ENCODE measurements at places on chromosomes 11 and 22.
A peak's percentile ranks its signal among the peaks of the same experiment; 100 is the strongest.

- peak; percentile 70 for DNase-seq
Measured at GRCh38 chr11:14073849-14074476, 111.4 kb downstream of the SPON1 start.

GRCh38 chr11:130369713-130370112 is 55.0 kb upstream of the ZBTB44 start:
- DNase-seq, result no peak

- no peak for DNase-seq
Measured at GRCh38 chr22:17369439-17370025, at the start of gene CECR2. CECR2 (plus strand) TSS chr22:17369460; CDS start chr22:17369784, 324 bp downstream.

- no peak for DNase-seq
Measured at GRCh38 chr22:30809086-30809485, 114.4 kb downstream of the OSBP2 start.

DNA sequence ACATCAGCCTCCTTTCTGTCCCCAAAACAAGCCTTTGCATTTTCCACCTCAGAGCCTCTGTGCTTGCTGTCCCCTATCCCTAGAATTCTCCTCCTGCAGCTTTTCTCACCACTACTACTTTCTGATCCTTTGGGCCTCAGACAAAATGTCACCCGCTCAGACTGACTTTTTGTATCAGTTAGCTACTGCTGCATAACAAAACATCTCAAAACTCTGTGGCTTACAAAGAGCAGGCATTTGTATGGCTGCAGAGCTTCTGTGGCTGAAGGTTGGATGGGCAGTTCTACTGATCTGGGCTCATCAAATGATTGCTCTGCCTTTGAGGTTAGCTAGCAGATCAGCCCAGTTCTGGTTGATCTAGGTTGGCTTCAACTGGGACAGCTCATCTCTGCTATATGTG is 248.7 kb downstream of the MN1 start:
- no peak for DNase-seq

- no peak for DNase-seq
Measured at GRCh38 chr11:7492253-7492652, 6.9 kb downstream of the OLFML1 start.

GRCh38 chr22:27019827-27020226 is 362.4 kb downstream of the MIAT start:
- no peak for DNase-seq

GRCh38 chr11:10818594-10818993 is 9.9 kb upstream of the EIF4G2 start:
- no peak for DNase-seq

DNA sequence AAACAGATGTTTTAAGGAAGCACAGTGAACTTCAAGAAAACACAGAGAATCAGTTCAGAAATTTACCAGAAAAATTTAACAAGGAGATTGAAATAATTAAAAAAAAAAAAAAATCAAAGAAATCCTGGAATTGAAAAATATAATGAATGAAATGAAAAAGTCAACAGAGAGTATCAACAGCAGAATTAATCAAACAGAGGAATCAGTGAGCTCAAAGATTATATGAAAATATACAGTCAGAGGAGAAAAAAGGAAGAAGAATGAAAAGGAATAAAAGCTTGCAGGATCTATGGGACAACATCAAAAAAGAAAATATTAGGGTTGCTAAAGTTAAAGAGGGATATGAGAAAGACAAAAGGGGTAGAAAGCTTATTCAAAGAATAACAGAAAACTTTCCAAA is 82.3 kb downstream of the XRRA1 start:
- DNase-seq, result no peak

DNA sequence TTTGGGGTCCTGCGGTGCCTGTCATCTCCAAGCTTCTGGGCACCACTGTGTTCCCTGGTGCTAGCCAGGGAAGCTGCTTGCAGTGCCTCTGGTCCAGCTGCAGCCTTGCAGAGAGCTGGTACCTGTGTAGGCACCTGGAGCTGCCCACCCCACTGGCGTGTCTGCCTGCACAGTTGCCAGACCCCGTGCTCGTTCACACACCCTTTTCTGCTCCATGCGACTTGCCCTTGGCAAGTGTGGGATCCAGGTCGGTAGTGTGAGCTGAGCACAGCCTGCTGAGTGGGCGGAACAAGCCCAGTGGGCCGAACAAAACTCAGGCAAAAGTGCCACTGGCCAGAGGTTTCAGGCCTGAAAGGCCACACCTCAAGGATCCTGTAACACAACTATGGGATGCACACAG is 146.5 kb upstream of the MTMR2 start:
- DNase-seq, result no peak

DNA sequence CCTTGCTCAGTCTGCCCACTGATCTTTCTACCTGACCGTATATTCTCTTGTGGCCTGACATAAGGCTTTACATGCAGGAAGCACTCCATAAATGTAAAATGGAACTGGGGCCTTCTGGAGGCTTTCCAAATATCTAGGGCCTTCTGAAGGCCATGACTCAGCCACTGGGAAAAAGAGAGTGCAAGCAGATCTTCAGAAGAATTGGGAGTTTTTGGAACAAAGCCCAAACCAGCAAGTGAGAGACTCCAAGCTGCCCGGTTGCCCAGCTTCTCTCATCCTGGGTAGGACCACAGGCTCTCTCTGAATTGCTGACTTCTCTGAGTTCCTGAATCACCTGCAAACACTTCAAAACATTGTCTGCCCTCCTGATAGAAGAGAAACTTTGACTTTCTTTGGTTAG is 107.9 kb upstream of the BMAL1 start:
- DNase-seq, result no peak

- DNase-seq, result no peak
Measured at GRCh38 chr11:34356576-34356912, 1.3 kb downstream of the ABTB2 start.

GRCh38 chr11:99376463-99376862 is 355.7 kb downstream of the CNTN5 start:
- DNase-seq, result no peak

GRCh38 chr22:50528682-50529415 is 963 bp downstream of the TYMP start:
- no peak for DNase-seq

- DNase-seq, result no peak
Measured at GRCh38 chr11:59175091-59175501, 3.2 kb downstream of the DTX4 start.

GRCh38 chr11:38990139-38990538 is 2392.1 kb upstream of the RAG2 start:
- DNase-seq, result no peak

DNA sequence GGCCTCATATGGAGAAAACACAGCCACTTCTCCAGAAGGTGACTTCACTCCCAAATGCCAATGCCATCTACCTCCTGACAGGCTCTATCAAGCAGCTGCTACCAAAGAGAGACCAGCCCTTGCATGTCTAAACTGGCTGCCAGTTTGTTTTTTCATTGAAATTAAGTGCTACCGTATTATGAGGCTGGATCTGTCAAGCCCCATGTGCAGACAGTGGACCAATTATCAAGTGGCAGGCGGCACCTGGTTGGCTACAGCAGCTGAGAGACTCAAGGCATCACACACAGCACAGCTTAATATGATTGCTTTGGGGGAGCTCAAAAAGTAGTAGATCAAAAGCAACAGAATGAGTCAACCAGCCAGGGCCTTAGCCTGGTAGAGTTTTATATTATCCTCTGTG is 1293.0 kb upstream of the TENM4 start:
- no peak for DNase-seq

GRCh38 chr11:111911563-111912401 is at the start of gene CRYAB:
CRYAB (minus strand) TSS chr11:111911770; CDS start chr11:111911724, 46 bp downstream.
- no peak for DNase-seq

DNA sequence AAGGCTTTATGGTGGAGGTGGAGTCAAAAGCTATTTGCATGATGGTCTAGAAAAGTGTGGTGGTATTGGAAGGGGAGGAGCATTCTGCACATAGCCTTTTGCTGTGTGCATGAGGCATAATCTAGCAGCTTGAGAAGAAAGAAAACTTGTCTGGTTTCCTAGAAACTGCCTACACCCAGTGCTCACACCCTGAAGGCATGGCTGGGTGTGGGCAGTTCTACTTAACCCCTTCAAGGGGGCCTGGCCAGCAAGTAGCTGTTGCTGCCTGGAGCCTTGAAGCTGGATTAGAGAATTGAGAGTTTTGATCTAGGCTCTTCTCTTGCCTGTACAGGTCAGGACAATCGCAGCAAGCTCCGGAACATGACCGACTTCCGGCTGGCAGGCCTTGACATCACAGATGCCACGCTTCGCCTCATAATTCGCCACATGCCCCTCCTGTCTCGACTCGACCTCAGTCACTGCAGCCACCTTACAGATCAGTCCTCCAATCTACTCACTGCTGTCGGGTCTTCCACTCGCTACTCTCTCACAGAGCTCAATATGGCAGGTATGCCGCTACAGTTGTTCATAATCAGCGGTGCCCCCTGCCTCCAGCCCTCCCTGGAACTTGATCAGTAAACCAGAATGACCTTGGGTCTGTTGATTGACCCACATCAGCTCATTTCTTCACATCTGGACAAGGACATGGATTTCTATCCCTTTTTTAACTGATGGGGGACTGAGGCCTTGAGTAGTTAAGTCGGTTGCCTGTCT is 12.2 kb upstream of the GRK2 start:
- DNase-seq, result no peak

- no peak for DNase-seq
Measured at GRCh38 chr11:612201-612960, 3.4 kb downstream of the IRF7 start.

DNA sequence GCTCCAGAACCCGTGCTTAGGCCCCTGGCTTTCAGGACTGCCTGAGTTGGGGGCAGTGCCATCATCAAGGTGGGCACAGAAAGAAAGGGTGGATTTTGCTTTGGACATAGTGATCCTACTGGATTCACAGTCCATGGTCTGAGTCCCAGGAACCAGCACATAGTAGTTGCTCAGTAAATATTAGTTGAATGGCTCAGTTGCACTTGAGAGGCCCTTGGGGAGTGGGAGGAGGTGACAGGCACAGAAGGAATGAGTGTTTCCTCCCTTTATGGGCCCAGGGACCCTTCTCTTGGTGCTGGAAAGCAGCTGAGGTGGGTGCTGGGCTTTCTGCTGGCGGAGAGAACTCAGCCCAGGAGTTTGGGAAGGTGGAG is 16.6 kb downstream of the ARHGEF17 start:
- no peak for DNase-seq

DNA sequence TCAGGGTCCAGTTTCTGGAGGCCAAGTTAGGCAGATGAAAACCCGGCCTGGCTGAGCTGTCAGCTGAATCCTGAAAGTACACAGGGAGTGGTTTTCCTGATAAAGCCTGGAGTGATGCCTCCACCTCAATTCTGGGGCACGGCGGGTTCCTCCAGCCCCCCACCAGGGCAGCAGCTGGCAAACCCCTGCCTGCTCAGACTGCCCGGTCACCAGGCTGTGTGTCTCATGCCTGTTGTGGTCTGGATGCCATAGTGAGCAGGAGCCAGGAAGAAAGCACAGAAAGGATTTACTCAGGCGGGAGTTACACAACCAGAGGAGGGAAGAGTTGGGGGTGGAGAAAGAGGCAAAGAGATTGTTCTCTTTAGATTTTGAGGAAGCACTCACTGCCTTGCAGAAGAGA is 119.9 kb upstream of the RASSF10 start:
- no peak for DNase-seq

DNA sequence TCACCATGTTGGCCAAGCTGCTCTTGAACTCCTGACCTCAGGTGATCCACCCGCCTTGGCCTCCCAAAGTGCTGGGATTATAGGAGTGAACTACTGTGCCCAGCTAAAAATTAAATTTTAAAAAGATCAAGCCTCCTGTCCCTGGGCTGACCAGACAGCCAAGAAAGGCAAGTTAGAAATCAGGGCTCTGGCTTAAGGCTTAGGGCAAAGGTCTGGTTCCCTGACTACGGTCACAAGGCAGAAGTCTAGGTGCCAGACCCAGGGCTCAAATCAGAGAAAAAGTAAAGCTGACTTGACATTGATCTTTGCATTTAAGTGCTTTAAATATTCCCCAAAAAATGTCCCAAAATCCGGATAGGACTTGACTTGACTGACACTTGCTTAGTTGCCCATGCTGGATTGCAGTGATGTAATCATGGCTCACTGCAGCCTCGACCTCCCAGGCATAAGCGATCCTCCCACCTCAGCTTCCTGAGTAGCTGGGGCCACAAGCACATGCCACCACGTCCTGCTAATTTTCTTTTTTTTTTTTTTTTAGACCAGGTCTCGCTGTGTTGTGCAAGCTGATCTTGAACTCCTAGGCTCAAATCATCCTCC is 17.3 kb upstream of the CRKL start:
- no peak for DNase-seq

GRCh38 chr11:44835938-44836337 is 109.2 kb downstream of the TSPAN18 start:
- DNase-seq, result no peak

Measured in forelimb muscle (tissue), 1 donor.